ENCODE measurements at places on chromosomes 2 and 18.

GRCh38 chr2:70988726-70989648, 5.7 kb downstream of the TEX261 start:
- DNase-seq: no peak

- DNase-seq: no peak
Measured at GRCh38 chr18:58947136-58947732, 82.6 kb downstream of the ZNF532 start.

DNA sequence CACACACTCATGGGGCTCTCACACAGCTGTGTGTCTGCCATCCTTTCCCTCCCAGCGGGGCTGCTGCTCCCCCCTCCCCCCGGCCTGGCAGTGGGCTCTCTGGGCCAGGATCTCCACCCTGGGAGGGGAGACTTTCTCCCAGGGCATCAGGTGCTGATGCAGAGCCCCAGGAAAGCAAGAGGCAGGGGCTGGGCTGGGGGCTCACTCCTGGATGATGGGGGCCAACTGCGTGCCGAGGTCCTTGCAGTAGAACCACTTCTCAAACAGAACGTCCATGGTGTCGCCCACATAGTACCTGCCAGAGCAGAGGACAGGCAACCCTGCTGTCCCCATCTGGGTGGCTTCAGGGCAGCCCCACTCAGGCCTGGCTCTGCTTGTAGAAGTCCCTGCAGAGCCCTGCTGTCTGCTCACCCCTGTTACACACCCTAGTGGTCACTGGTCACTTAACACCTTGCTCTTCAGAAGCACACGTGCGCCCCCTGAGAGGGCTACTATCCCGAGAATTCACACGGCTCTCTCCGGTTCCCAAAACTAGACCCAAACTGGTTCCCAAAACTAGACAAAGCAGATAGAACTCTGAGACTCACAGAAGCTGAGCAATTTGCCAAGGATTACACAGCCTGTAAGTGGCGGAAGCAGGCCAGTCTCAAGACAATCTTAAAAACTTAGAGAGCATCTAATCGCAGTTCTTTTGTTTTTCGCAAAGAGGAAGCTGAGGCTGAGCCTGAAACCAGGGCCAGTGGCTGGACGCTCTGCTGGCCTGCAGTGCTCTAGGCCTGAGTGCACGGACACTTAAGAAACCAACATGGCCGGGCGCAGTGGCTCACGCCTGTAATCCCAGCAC, 6.6 kb upstream of the OXER1 start:
- no peak for DNase-seq

- DNase-seq: no peak
Measured at GRCh38 chr18:48125724-48126123, 195.3 kb upstream of the SMAD2 start.

DNA sequence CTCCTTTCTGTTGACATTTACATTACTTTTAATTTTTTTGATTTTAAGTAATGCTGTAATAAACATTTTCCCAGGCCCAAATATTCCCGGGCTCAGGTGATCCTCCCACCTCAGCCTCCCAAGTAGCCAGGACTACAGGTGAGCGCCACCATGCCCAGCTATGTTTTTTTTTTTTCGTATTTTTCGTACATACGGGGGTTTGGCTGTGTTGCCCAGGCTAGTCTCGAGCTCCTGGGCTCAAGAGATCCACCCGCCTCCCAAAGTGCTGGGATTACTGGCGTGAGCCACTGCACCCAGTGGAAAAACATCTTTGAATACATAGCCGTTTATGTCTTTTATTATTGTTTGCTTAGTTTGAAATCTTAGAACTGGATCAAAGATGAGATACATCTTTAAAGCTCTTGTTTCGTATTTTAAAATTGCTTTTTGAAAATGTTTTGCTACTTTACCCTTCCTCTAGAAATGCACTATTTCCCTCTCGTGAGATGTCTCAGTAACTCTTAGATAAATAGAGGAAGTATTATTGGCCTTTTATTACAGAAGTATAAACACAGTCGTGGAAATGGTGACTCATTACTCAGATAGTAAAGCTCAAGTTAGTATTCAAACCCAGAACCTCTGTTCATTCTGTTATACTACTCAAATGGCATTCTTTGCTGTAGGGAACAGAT, 2.4 kb downstream of the SMCHD1 start:
- no peak for DNase-seq

GRCh38 chr2:43293744-43294695, 67.6 kb upstream of the ZFP36L2 start:
- no peak for DNase-seq

DNA sequence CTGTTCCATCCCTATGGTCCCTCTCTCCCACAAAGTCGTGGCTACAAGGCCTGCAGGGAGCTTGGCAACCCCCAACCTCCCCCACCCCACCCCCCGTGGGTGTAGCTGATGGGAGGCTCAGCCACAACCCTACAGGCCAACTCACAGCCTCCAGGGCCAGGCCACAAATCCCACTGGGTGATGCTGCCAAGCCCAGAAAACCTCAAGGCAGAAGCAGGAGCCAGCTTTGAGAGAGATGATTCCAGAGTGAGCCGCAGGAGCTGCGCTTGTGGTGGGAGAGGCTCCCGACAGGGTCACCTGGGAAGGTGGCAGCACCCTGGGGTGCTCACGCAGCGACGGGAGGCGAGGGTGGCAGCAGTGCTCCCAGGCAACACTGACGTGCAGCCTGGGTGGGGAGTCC, 44.8 kb downstream of the ADCY3 start:
- DNase-seq: no peak

GRCh38 chr18:4020026-4020425, 435.1 kb downstream of the DLGAP1 start:
- DNase-seq: no peak

DNA sequence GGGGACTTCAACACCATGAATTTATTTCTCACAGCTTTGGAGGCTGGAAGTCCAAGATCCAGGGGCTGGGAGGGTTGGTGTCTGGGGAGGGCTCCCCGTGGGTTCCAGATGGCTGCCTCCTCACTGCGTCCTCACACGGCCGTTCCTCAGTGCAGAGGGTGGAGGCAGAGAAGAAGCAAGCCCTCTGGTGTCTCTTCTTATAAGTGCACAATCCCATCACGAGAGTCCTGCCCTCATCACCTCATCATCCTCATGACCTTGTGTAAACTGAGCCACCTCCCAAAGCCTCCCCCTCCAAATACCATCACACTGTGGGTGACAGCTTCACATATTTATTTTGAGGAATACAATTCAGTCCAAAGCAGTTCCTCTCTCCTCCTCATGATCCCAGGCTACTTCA, 26.3 kb downstream of the TMEM163 start:
- DNase-seq: peak; percentile 7

DNA sequence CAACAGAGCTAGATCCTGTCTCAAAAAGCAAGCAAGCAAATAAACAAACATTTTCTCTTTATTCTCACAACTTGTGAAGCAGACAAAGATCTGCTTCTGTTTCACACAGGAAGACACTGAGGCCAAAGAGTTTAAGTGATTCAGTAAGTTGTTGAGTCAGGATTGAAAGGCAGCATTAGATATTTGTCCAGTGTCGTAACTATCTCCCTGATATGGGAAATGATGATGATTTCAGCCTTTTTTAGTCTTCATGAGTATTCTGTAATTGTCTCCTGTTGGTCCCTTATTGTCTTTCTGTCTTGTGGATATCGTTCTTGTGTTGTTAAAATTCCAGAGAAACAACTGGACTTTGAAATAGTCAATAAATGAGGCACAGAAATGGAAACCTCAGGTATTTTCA, 59.6 kb downstream of the GATA6 start:
- DNase-seq: no peak

DNA sequence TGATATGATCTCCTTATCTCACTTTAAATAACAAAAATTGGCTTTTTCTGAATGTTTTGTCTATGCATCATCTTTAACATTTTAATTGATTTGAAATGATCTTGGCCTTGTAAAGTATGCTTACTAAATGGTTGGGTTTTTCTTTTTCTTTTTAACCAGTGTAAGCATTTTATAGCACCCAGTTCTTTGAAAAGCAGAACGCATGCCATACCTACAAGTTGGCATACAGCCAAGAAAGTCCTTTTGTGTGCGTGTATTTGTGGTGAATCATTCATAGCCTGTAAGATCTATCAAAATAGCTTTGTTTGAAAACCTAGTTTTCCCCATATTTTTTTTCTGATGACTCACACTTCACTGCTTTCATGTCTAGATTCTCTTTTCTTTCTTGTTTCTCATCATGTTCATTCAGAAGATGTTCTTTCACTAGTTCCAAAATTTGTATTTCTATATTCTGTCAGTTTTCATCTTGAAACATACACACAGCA, 4.1 kb upstream of the VRK2 start:
- DNase-seq: no peak

- DNase-seq: no peak
Measured at GRCh38 chr2:47236503-47237215, 81.6 kb upstream of the STPG4 start.

DNA sequence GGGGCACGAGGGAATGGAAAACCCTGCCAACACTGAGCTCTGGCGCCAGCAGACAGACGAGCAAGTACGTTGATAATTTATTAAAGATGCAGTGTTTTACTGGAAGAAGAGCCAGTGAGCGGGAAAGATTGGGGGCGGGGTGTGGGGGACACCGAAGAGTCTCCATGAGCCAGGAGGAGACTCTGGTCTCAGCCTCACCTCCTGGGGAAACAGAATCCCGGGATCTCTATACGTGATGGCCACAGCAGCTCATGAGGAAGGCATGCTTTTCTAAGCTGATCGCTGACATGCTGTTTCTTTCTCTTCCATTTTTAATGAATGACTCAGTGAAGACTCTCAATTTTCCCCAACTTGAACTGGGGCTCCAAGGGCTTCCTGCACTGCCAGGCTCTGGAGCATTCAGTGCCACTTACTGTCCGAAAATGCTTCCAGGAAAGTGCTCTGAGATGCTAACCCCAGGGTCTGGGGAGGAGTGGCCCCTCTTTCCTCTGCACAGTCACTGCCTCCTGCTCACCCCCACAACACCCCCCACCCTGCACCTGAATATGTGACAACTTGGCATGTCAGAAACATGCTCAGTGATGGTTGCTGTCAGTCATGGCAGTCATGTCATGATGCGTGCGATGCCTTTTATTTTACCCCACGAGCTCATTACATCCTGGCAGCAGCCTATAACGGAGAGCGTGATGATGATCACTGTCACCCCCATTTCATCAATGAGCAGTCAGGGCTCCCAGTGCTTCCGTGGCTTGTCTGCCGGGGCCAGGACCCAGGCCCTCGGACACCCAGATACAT, 164.2 kb upstream of the CAPN13 start:
- DNase-seq: no peak

DNA sequence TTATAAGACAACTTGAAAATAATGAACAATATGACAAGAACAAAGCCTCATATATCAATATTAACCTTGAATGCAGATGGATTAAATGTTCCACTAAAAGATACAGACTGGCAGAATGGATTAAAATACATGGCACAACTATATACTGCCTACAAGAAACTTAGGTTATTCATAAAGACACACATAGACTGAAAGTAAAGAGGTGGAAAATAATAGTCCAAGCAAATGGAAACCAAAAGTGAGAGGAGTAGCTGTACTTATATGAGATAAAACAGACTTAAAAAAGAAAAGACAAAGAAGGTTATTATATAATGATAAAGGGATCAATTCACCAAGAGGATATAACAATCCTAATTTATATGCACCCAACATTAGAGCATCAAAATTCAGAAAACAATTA, 18.2 kb downstream of the LMAN1 start:
- DNase-seq: no peak

- DNase-seq: no peak
Measured at GRCh38 chr2:70116936-70117552, 29.8 kb downstream of the PCBP1 start.

- no peak for DNase-seq
Measured at GRCh38 chr2:97738179-97739019, 25.0 kb downstream of the ZAP70 start.

DNA sequence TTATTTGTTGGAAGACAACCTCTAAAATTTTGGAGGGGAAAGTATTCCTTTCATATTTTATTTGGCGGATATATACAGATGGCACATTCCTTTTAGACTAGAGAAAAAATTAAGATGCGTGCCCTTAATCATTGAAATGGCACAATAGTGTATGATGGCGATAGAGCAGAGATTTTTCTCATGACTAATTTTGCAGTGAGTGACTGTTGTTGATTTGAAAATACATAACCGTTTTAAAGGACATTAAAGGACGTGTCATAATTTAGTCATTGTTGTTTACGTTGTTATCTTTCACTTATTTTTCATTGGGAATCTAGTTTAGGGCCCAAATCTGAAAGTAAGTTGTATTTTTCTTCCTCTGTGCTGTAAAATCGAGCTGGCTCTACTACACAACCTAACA, 61.7 kb downstream of the CERS6 start:
- DNase-seq: no peak

DNA sequence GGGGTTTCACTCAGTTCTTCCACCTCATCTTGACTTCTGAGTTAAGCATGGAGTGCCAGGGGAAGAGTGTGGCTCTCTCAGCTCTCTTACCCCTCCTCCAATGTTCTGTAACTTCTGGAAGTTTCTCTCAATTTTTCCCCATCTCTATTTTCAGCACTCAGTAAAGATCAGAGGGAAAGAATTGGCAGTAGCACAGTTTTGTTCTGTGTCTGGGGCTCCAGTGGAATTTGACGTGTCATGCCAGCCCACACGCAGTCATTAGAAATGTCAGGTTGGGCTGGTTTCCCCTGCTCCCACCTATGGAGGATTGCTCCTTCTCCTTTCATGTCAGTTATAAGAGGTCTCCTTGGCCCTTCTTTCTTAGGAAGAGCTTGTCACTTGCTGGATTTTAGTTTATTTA, 104.6 kb upstream of the COL3A1 start:
- no peak for DNase-seq

- no peak for DNase-seq
Measured at GRCh38 chr2:152078662-152079061, 20.2 kb downstream of the CACNB4 start.

GRCh38 chr18:48983793-48984437, 33.1 kb upstream of the SMAD7 start:
- peak; percentile 21 for DNase-seq

GRCh38 chr2:85673716-85674375, 5.8 kb upstream of the SFTPB start:
- DNase-seq: no peak

- no peak for DNase-seq
Measured at GRCh38 chr2:202035089-202035940, 1.7 kb downstream of the FZD7 start.

DNA sequence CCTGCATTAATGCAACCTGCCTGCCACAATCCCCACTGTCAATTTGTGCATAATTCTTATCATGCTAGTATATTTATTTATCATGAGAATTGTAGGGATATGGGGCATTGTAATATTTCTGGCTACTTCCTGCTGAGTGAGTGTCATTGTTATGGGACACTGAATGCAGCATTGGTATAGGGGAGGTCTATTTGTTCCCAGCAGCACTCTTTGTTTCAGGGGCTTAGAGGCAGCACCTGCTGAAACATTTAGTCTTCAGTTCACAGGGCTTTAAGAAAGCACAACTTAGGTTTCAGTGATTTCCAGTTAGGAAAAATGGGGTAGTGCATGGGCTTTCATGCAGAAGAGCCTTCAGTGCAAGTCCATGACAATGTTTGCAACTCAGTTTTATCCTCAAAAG, 23.6 kb downstream of the SULT1C3 start:
- no peak for DNase-seq

GRCh38 chr2:111918383-111918806, 20.0 kb downstream of the MERTK start:
- DNase-seq: no peak

GRCh38 chr18:36589857-36590543, 238.8 kb downstream of the TPGS2 start:
- no peak for DNase-seq

All from stimulated activated naive CD4-positive, alpha-beta T cell (primary cell).